Cortex of kidney (tissue), 1 donor: ENCODE measurements at places on chromosomes 7 and 10.

DNA sequence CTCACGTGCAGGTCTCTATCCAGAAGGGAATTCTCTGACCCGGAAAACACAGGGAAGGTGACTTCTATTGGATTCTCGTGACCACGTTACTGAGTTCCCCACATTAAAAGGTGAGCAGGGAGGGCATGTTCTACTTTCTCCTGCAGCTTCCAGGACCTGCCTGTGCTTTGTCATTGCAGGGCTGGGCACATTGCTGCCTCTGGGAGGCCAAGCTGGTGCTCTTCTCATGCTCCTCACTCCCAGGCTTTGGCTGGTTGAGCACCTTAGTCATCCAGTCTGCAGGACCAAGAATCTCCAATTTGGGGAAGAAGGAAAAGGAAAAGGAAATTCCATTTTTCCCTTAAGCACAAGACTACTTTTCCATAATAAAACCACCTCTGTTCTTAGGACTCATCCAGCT is 86.5 kb upstream of the TMEM72 start:
- DNase-seq: no peak

- no peak for DNase-seq
Measured at GRCh38 chr7:156156734-156157408, 344.6 kb upstream of the SHH start.

- no peak for DNase-seq
Measured at GRCh38 chr10:17878896-17879295, 69.7 kb downstream of the MRC1 start.

DNA sequence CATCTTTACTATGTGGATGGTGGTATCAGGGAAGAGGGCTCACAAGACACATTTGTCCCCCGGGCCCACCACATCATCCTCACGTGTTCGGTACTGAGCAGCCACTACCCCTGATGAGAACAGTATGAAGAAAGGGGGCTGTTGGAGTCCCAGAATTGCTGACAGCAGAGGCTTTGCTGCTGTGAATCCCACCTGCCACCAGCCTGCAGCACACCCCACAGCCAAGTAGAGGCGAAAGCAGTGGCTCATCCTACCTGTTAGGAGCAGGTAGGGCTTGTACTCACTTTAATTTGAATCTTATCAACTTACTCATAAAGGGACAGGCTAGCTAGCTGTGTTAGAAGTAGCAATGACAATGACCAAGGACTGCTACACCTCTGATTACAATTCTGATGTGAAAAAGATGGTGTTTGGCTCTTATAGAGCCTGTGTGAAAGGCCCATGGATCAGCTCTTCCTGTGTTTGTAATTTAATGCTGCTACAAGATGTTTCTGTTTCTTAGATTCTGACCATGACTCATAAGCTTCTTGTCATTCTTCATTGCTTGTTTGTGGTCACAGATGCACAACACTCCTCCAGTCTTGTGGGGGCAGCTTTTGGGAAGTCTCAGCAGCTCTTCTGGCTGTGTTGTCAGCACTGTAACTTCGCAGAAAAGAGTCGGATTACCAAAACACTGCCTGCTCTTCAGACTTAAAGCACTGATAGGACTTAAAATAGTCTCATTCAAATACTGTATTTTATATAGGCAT is 9.1 kb upstream of the CSGALNACT2 start:
- no peak for DNase-seq

DNA sequence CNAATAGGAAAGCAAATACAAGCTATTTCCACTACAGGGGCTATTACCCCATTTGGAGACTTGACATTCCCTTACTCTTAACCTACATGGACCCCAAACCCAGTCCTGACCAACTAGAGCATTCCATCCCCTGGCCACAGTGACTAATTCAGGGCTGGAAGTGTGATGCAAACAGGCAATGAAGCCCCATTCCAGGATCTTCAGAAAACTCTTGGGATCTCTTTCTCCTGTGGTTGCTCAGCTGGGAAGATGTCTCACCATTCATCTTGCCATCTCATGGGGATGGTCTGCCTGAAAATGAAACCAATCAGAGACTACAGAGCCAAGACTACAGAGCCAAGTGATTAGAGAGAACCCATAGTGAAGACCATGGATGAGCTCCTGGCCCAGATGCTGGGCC is 206.2 kb downstream of the ZNF365 start:
- no peak for DNase-seq

GRCh38 chr10:32400961-32401360 is 45.0 kb upstream of the CCDC7 start:
- no peak for DNase-seq

GRCh38 chr7:11636274-11636673 is 195.7 kb downstream of the THSD7A start:
- no peak for DNase-seq
